ENCODE measurements at places on chromosomes 16 and 17.

DNA sequence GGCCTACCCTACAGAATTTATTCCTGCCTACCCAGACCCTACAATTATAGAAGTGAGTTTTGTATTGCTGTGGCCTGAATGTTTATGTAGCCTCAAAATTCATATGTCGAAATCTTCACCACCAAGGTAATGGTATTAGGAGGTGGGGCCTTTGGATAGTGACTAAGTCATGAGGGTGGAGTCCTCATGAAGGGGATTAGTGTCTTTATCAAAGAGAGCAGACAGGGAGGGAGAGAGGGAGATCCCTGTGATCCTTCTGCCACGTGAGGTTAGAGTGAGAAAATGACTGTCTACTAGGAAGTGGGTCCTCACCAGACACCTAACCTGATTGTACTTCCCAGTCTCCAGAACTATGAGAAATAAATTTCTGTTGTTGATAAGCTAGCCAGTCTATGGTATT is 981 bp upstream of the DUXB start:
- no peak for DNase-seq

GRCh38 chr17:7352910-7353635 is 1.1 kb downstream of the KCTD11 start:
- no peak for DNase-seq

GRCh38 chr17:78797213-78797612 is 15.1 kb upstream of the CYTH1 start:
- no peak for DNase-seq

DNA sequence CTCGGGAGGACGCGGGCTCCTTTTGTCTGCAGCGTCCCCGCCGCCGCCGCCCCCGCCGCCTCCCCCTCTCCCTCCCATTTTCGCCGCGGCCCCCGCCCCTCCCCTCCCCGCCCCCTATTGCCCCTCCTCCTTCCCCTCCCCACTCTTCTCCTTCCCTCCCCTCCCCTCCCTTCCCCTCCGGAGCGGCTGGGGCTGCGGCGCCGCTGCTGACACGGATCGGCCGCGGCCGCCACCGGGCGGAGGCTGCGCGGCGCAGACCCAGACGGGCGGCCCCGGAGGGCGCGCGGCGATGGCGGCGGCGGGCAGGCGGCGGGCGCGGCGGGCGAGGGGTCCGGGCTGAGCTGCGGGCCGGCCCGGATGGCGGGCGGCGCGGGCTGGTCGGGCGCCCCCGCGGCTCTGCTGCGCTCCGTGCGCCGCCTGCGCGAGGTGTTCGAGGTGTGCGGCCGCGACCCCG is at the start of gene RAB11FIP4:
Gene RAB11FIP4, plus strand, starts transcription at position 180 of the 454 bp plus-strand sequence. Its CDS starts 178 bp downstream, at position 358.
- no peak for DNase-seq

GRCh38 chr16:19696961-19697360 is 21.1 kb downstream of the KNOP1 start:
- no peak for DNase-seq

- no peak for DNase-seq
Measured at GRCh38 chr17:33786478-33786877, 468.6 kb upstream of the CCL2 start.

DNA sequence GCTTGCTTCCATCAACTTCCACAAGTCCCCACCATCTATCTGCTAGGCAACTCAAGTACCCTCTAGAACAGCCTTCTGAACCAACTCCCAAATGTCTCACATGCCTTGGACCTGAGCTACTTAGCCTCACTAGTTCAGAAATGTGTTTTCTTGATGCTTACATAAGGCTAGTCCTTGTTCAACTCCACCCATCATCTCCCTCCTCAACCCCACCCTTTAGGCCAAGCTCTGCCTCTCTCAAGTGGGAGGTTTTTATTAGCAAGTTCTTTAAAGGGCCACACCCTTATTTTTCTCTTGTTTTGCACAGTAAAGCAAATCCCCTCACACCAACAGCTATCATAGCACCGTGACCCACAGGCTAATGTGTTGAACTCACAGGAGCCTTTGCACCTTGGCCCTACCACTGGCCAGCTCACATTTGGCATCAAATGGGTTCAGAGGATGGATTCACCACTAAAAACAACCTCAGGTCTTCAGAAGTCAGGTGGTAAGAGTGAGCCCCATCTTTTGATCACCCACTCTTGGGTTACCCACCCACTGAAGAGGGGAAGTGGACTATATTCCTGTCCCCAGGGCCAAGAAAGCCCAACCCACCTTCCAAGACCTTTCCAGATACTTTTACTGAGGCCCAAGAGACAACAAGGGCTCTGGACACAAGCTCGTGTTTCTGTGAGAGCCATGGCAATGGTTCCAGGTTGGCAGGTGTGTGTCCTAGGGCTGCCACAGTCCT is 12.2 kb downstream of the PIK3R5 start:
- peak; percentile 37 for DNase-seq

GRCh38 chr17:7987112-7987893 is 15.1 kb upstream of the GUCY2D start:
- DNase-seq = no peak

DNA sequence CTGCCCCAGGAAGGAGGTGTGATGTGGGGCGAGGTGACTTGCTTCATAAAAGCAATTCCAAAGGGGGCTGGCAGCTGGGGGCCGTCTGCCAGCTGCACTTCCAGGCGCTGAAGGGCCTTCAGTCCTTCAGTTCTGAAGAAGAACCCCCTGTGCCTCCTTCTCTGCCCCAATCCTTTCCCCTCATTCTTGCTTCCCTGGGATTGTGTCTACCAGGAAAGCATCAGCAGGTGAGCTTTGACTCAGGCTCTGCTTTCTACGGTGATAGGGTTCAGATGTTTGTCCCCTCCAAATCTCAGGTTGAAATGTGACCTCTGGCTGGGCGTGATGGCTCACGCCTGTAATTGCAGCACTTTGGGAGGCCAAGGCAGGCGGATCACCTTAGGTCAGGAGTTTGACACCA is 52.5 kb upstream of the NKD1 start:
- no peak for DNase-seq

DNA sequence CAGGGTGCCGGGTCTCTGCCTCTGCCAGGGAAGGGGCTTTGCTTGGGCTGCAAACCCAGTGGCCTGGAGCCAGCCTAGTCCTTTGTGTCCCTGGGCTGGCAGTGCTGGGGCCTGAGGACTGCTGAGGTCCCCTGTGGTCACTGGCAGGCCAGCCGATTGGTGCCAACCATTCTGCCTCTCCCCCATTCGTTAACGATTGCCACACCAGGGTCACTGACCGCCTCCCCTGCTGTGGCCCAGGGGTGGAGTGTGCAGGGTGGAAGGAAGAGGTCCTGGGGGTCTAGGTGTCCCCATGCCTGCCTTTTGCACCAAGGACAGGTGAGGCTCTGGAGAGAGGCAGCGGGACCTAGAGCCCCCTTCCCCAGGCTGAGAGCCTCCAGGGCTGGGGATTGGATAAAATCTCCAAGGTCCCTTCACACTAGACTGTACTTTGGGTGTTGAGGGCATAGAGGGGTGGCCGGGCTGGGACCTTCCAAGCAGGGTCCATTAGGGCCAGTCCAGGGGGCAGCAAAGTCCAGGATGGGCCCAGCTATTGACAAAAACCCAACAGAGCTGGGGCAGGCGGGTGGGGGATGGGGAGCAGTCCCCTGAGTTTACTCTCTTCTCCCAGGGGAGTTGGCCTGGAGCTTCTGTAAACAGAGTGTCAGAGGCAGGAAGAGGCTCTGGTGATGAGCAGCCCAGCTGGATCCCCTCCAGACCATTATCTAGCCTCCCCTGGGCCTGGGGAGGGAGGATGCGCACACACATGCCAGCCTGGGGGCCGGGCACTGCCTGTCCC is 1.1 kb downstream of the VASN start:
- DNase-seq = no peak

- no peak for DNase-seq
Measured at GRCh38 chr17:66971264-66971663, 6.8 kb downstream of the CACNG4 start.

GRCh38 chr16:35174016-35174415 is 1714.6 kb downstream of the TP53TG3F start:
- no peak for DNase-seq

- peak; percentile 45 for DNase-seq
Measured at GRCh38 chr16:73047536-73048291, at the start of gene ZFHX3. Gene ZFHX3, minus strand, starts transcription at chr16:73048128. Its CDS starts 87,983 bp downstream, at chr16:72960145.

GRCh38 chr17:79224903-79225302 is 150.3 kb downstream of the ENGASE start:
- DNase-seq = no peak

- DNase-seq = no peak
Measured at GRCh38 chr17:40945414-40945813, 8.0 kb upstream of the KRT23 start.

GRCh38 chr16:85521552-85522307 is 91.4 kb upstream of the GSE1 start:
- no peak for DNase-seq

Measured in central memory CD4-positive, alpha-beta T cell (primary cell).